ENCODE measurements at places on chromosomes 7 and 10.

- DNase-seq, result no peak
Measured at GRCh38 chr7:23680414-23681405, 711 bp downstream of the FAM221A start.

GRCh38 chr7:91264924-91265681, 870 bp downstream of the FZD1 start:
- DNase-seq, result no peak

GRCh38 chr7:36487756-36488336, 98.2 kb downstream of the ANLN start:
- peak; percentile 5 for DNase-seq

DNA sequence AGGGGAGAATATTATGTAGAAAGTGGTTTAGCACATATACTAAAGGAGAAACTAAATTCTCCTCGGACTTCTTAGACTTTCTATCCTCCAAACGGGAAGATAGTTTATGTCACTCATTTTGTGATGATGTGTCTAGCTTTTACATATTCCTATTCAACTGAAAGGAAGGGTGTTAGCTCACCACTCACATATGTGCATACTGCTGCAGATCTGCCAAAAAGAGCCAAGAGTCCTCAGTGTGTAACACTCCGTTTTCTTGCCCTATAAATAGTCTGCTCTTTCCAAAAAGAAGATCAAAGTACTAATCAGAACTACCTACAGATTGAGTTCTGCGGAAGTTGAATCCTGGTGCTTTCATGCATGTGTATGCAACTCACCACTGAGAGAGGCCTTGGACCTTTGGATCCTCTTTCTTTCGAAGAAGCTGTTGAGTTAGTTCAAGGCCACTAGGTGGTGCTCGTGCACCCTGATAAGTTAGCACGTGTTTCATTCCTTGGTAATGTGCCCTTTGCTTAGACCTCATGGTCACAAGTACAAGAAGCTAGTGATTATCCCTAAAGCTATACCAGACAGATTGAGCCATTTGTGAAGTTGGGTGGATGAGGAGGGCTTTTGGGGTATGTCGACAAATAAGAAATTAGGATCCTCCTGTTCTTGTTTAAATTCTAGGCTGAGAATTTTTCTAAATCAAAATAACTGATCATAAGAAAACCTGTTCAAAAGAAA, 14.1 kb downstream of the YAE1 start:
- DNase-seq, result peak; percentile 37

DNA sequence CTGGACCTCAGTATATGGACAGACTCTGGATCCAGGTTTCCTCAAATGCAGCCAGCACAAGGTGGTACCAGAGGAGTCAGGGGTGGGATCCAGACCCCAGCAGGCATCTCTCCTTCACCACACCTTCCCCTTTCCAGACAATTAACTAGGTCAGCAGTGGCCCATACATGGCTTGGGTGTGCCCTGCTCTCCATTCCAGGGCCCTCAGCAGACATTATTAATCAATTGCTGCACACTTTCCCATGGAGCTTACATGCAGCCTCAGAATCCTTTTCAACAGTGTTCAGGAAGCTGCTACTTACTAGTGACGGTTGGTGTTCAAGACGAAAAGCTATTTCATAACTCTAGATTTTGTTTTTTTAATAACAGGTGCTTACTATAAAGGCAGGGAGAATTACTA, 6.0 kb downstream of the COL13A1 start:
- DNase-seq, result no peak

- no peak for DNase-seq
Measured at GRCh38 chr10:103549349-103549685, 55.8 kb downstream of the NEURL1 start.

- no peak for DNase-seq
Measured at GRCh38 chr10:110946496-110946895, 27.1 kb downstream of the SHOC2 start.

- no peak for DNase-seq
Measured at GRCh38 chr10:88318803-88319202, 264.3 kb downstream of the RNLS start.

- DNase-seq, result no peak
Measured at GRCh38 chr10:130512936-130513335, 376.7 kb downstream of the GLRX3 start.

GRCh38 chr7:45872116-45873034, 507 bp downstream of the CCDC201 start:
- no peak for DNase-seq

- no peak for DNase-seq
Measured at GRCh38 chr7:69597278-69598076, 798 bp upstream of the AUTS2 start.

DNA sequence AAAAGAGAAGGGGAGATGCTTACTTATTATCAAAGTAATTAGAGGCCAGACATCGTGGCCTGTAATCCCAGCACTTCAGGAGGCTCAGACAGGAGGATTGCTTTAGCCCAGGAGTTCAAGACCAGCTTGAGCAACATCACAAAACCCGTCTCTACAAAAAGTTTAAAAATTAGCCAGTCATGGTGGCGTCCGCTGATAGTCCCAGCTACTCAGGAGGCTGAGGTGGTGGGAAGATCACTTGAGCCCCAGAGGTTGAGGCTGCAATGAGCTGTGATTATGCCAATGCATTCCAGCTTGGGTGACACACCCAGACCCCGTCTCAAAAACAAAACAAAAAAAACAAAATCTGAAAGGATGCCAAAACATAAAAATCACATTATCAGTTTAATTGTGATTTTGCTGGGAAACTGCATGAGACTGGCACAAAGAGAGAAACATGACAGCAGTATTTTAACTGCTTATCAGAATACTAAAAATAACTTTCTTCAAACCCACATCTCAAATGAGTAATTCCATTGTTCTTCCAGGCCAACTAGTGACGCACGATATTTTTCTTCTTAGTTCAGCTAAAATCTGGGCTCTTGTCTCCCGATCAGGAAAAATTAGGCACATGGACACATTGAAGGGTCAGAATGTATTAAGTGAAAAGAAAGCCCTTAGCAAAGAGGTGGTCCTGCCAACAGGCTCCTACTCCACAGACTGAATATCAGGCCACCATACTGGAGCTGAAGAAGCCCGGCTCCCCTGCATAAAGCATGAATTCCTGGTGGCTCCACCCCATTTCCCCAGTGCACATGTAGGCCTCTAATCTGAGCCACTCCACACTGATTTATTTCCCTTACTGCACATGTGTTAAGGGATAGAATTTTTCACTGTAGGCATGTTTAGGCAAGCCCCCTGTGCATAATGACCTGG, 9.6 kb upstream of the CCM2 start:
- DNase-seq, result no peak

- no peak for DNase-seq
Measured at GRCh38 chr7:27154901-27155815, 1.3 kb downstream of the HOXA7 start.

GRCh38 chr10:114060456-114060855, 16.8 kb downstream of the ADRB1 start:
- DNase-seq, result no peak

GRCh38 chr7:44733708-44734481, 14.8 kb upstream of the ZMIZ2 start:
- no peak for DNase-seq

GRCh38 chr7:128708824-128709223, 30.3 kb upstream of the CALU start:
- no peak for DNase-seq

DNA sequence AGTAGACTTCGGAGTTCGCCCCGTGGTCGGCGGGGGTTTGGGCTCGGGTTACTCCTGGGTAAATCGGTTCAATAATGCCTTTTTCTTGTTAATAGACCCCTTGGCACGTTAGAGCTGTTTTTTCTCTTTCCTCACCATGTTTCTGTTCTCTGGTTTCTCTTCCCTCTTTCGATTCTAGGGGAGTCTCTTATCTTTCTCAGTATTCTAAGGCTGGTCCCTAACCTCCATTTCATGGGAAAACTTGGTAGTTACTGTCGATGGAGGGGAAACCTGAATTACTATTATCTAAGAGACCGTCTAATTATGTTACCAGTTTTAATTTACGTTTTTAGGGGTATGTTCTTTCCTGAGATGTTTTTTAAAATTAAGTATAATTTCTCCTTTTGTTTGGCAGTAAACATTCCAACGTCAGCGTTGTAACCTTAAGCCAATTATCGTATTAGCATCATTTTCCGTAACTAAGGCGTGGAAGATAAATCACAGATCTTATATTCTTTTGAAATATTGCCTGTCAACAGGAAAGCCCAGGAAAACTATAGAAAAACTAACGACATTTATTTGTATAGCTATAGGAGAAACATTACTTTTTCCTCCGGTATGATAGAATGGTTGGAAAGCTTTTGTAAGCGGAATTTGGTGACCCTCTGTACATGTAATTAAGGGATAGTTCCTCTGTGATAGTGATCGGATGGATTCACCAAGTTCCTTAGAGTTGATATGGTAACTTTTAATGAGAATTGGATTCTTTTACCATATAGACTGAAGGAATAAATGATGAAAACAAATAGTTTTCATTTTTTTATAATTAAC, 847 bp downstream of the BTAF1 start:
- no peak for DNase-seq

DNA sequence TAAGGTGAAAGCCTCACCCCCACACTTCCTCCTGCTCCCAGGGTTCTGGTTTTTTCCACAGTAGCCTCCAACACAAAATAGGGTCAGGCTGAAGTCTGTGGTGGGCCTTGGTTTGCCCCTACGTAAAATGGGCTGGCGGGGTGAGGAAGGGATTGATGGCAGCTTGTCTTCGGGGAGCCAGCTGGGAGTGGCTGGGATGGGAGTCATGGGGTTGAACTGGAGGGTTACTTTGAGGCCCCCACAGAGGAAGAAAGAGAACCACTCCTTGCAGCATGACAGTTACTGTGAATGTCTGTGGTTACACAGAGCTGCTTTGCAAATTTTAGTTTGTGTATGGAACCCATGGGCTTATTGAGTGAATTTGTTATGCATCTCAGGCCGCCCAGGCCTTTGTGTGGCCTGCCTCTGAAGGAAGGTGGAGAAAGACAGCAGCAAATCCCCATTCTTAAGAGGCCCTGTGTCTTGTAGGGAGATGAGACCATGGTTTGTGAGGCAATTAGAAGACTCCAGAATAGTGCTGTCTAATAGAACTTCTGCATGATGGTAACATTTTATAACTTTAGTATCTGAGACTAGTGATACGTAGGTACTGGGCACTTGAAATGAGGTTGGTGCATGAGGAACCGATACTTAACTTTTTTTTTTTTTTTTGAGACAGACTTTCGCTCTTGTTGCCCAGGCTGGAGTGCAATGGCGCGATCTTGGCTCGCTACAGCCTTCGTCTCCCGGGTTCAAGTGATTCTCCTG, 8.1 kb downstream of the TRIM8 start:
- DNase-seq, result no peak

- no peak for DNase-seq
Measured at GRCh38 chr10:114265392-114266053, 26.5 kb downstream of the VWA2 start.

GRCh38 chr10:96238646-96239623, 32.4 kb downstream of the BLNK start:
- DNase-seq, result no peak

DNA sequence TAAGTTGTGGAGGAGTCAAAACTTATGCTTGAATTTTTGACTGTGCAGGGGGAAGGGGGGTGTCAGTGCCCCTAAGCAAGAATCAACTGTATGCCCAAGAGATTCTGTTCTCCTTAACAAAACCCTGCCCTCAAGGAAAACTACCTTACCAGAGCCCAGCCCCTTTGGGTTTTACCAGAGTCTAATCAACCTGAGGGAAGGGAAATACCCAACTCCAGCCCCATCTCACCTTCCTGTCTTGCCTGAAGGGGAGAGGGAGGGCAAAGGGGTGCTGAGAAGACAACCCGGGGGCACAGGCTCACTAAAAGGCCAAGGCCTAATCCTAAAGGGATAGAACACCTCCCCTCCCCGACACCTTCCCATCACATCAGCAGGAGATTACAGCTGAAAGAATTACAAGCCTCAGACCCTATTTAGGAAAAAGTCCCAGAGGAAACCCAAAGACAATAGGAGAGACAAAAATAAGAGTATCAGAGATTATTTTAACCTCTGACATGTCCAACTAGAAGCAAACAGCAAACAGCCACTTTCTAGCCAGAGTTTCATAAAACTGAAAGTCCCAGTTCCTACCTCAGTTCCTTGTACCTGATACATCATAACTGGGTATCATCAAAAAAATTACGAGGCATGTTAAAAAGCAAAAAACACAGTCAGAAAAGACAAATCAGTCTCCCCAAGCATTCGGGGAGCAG, 26.8 kb upstream of the C7orf33 start:
- DNase-seq, result no peak

DNA sequence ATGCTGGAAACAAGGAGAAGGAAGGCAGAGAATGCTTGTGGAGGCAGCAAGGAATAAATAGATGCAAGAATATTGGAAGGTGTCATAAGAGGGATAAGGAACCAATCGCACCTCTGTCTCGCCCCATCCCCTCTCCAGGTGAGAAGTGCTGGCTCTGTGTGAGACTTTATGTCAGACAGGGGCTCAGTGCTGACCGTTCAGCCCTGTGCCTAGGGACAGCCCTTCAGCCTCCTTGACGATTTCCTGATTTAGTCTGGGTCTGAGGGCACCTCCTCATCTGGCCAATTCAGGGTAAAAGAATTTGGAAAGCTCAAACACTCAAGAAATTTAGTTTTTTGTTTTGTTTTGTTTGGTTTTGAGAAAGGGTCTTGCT, 54.9 kb downstream of the FAM241B start:
- DNase-seq, result no peak

Data from amygdala (tissue), 56 donors.